ENCODE measurements at places on chromosomes 16 and 17.

DNA sequence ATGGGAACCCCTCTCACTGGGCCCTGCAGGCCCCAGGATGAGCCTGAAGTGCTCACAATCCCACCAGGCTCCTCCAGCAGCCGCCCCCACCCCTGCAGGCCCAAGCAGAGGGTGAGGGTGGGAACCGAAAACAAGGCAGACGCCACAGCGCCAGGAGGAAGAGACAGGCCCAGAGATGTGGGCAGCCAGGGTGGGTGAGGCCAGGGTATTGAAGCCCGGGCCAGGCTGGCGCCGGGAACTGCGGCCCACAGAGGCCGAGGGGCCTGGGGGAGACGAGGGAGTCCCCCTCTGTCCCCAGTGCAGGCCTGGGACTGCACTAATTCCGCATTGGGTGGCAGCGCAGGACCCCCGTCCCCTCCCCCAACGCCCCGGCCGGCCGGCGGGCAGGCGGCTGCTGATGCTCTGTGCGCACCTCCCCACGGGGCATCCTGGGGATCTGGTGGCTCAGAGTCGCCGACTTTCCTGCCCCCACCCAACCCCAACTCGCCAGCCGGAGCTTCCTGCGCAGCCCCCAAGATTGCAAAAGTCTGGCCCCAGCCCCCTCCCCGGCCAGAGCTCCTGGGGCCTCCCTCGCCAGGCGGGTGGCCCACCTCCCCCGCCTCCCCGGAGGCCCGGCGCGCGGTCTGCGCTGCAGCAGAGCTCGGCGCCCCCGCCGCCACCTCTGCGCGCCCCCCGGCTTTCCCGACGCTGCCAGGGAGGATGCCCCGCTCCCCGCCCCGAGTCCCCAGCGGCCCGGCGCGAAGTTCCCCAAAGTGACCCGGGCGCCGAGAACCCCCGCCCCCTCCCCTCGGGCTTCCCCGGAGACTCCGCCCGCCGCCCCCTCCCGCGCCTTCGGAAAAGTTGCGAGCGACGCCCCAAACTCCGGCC, 107.8 kb downstream of the ENGASE start:
- peak; percentile 48 for DNase-seq

DNA sequence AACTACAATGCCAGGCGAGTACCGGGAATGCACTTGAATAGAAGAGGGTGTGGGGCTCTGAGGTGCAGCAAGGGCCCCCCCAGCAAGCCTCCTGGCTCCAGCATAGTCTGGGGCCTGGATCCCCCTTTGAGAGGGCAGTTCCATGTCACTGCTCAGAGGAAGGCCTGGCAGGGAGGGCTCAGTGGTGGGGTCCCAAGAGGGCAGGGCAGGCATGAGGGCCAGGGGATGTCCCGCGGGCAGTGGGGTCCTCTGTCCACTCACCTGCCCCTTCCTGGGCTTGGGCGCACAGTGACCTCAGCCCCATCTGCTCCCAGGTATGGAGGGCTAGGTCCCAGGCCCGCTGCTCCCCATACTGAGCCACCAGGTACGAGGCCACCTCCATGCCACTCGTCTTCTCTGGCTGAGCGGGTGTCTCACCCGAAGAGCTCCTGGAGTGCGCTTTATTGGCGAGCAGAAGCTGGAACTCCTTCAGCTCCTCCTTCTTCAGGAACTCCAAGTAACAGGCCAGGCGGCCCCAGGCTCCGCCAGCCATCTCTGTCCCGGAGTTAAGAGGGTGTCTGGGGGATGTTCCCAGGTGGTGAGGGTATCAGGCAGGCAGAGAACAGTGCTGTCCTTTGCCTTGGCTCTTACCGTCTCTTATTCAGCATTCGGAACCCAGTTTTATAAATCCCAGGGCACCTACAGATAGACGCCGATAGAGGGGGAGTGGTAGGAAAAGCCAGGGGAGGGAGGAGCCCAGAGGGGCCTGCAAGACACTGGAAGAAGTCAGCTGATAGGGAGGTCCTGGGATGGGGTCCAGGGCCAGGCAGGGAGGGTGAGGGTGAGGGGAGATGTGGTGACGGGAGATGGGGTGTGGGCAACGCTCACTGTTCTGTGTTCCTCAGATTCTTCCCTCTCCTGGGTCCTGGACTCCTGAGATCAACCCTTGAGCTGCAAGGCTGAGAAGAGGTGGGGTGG, 605 bp downstream of the NLRP1 start:
- no peak for DNase-seq

DNA sequence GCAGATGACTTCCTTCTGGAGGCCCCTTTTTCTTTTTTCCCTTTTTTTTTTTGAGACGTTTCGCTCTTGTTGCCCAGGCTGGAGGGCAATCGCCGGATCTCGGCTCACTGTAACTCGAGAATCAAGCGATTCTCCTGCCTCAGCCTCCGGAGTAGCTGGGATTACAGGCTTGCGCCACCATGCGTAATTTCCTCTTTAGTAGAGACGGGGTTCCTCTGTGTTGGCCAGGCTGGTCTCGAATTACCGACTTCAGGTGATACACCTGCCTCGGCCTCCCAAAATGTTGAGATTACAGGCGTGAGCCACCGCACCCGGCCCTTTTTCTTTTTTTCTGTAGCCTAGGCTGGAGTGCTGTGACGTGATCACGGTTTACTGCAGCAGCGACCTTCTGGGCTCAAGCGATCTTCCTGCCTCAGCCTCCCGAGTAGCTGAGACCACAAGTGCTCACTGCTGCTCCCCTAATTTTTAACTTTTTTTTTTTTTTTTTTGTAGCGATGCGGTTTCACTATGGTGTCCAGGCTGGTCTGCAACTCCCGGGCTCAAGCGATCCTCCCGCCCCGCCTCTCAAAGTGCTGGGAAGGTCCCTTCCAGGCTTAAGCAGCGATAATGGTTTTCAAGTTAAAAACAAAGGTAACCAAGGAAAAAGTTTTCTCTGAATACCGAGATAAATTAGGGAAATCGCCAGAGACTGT, 956 bp upstream of the IST1 start:
- peak; percentile 50 for DNase-seq

- DNase-seq: no peak
These were observed 170.4 kb downstream of the ZFHX3 start for GRCh38 chr16:72877374-72878028.

- no peak for DNase-seq
These were observed 219.4 kb upstream of the CIBAR2 start for GRCh38 chr16:85331688-85332087.
